ENCODE measurements at places on chromosomes 13 and 19. TPM values are rescaled to one million over a fixed set of nuclear protein-coding genes. Genes with fewer than 3 reads are reported as not detected.

TIMM29 gene
- total RNA-seq, result 47.7 TPM

WDR88 gene
- not detected for total RNA-seq

LILRB4 gene
- total RNA-seq, result not detected

TIMM50 gene
- 51.4 TPM for total RNA-seq

TMIGD2 gene
- total RNA-seq, result not detected

CPB2 gene
- total RNA-seq, result not detected

DYRK1B gene
- total RNA-seq, result 27.9 TPM

SPIB gene
- total RNA-seq, result not detected

CEBPA gene
- 0.80 TPM for total RNA-seq

LCP1 gene
- total RNA-seq, result 0.56 TPM

MRI1 gene
- total RNA-seq, result 48.1 TPM

ADM5 gene
- 1.7 TPM for total RNA-seq

CYP4F12 gene
- not detected for total RNA-seq

BICRA gene
- 3.4 TPM for total RNA-seq

ZNF431 gene
- total RNA-seq, result 8.3 TPM

PLPP2 gene
- total RNA-seq, result 14.2 TPM

MAST1 gene
- 0.88 TPM for total RNA-seq

ANGPTL8 gene
- total RNA-seq, result not detected

SIGLEC12 gene
- not detected for total RNA-seq

CBLC gene
- total RNA-seq, result not detected

CYSLTR2 gene
- 1.6 TPM for total RNA-seq

EPN1 gene
- 126 TPM for total RNA-seq

IL11 gene
- total RNA-seq, result 12.8 TPM

CRB3 gene
- total RNA-seq, result 1.7 TPM

CYP4F8 gene
- not detected for total RNA-seq

NKG7 gene
- total RNA-seq, result not detected

JAK3 gene
- 9.9 TPM for total RNA-seq

NCCRP1 gene
- total RNA-seq, result not detected

IGFL2 gene
- total RNA-seq, result not detected

CFD gene
- total RNA-seq, result 0.91 TPM

SULT2A1 gene
- total RNA-seq, result not detected

KCNK6 gene
- total RNA-seq, result 1.5 TPM

SIGLEC9 gene
- total RNA-seq, result not detected

ZNF175 gene
- 4.6 TPM for total RNA-seq

SHFL gene
- 19.1 TPM for total RNA-seq

SLC7A9 gene
- not detected for total RNA-seq

ONECUT3 gene
- total RNA-seq, result not detected

MISP3 gene
- 1.2 TPM for total RNA-seq

ZNF560 gene
- 1.2 TPM for total RNA-seq

IZUMO2 gene
- not detected for total RNA-seq

ZNF14 gene
- total RNA-seq, result 1.7 TPM

PCDH9 gene
- 8.7 TPM for total RNA-seq

PNMA8A gene
- 1.1 TPM for total RNA-seq

ZNF221 gene
- 15.8 TPM for total RNA-seq

SYNGR4 gene
- total RNA-seq, result not detected

IL17D gene
- total RNA-seq, result 0.78 TPM

SHKBP1 gene
- 85.1 TPM for total RNA-seq
